Bronchial smooth muscle cell (primary cell): ENCODE measurements at places on chromosomes 12 and 14. TPM values are rescaled to one million over a fixed set of nuclear protein-coding genes. Genes with fewer than 3 reads are reported as not detected.

Gene PPP1R1A
- total RNA-seq = not detected in 2 replicates

Gene CRIP2
- total RNA-seq = 26.7 and 43.5 TPM in 2 replicates

Gene SLC6A13
- 0.09 TPM in 1 of 2 replicates, not detected in the other for total RNA-seq

Gene HNF1A
- not detected in 2 replicates for total RNA-seq

Gene CD27
- 0.34 TPM in 1 of 2 replicates, not detected in the other for total RNA-seq
